ENCODE measurements at places on chromosomes 6 and 20.

- DNase-seq: no peak
Measured at GRCh38 chr6:107943626-107944439, 14.2 kb downstream of the SEC63 start.

DNA sequence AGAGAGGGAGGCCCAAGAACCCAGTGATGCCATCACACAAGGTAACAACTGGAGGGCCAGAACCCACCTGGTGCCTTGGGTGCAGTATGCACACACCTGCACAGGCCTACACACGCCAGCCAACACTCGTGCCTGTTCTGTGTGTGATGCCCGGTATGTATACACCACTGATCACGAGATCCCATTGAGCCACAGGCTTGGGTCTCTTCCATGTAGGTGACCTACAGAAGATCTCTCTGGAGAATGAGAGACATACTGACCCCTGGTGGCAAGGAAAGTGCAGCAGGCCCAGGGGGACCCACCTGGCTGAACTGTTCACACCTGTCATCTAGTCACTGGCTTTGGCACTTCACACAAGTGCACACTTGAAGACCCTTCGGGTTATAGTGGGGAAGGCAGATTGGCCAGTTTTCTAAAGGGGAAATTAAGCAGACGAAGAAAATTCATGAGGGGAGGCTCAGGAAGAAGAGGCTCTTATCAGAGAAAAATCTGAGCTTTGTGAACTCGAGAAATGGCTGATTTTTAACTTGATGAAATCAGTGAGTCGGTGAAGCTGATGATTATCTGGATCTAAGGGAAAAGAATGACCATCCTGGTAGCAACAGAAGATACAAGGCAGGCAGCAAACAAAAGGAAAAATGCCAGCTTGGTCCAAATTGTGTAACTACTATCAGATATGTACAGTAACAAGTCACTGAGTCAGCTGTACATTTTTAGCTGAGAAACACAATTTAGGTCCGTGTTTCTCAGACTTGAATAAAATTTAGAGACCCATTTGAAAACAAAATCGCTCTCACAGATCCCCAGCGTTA, 69.1 kb upstream of the PBOV1 start:
- DNase-seq: peak; percentile 63

- DNase-seq: no peak
Measured at GRCh38 chr6:20693466-20694063, 159.3 kb downstream of the CDKAL1 start.

- DNase-seq: no peak
Measured at GRCh38 chr6:167660424-167660823, 166.3 kb upstream of the AFDN start.

DNA sequence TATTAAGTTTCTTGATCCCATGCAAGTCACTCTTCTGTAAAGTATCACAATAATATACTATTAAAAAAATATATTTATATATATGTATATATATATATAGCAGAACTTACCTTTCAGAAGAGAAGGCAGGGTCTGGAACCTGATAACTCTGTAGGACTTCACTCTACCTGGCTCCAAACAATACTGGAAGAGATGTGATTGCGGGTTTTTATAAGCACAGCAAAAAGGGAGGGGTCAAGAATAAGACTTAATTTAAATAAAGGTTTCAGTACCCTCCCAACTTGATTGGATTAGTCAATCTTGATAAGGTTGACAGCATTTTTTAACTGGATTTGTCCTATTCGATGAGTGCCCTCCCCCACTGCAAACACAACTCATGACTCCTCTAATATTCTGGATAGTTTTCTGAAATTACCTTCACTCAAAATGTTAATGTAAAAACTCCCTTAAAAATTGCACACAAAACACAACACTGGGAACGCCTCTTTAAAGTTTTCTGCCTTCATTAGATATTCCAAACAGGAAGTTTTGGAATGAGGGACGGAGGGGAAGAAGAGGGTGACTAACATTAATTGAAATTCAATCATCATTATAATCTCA, 4.0 kb upstream of the ZNF217 start:
- no peak for DNase-seq

DNA sequence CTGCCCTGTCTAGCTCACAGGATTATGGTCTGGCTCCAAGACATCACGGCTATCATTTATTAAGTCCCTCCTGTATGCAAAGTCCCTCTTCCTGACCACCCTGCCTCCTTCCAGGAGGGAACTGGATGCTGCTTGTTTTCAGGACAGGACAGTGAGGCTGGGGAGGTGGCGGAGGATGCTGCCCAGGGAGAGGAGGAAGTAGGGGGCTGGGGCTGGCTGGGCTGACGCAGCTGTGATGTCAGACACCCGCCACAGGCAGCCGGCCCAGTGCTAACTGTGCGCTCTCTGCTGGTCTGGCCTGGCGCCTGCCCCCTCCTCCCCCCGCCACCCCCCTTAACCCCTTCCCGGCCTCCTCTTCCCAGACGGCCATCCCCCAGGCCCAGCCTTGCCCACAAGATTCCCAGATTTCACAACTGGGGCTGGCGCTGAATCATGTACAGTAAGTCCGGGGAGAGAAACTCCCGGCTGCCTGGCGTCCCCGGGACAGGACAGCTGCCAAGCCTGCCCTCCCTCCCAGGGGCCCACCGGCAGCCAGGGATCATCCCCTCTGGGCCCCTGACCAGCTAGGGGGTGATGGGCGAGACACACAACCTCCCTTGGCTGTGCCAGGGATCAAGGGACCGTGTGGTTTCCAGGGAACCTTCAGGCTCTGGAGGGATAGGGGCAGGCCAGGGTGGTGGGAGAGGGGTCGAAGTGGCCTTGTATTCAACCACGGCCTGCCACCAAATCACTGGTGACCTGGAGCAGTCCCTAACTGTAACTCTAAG, 118.1 kb downstream of the CEBPB start:
- DNase-seq: no peak

- DNase-seq: no peak
Measured at GRCh38 chr20:57496592-57496991, 28.3 kb downstream of the CTCFL start.

DNA sequence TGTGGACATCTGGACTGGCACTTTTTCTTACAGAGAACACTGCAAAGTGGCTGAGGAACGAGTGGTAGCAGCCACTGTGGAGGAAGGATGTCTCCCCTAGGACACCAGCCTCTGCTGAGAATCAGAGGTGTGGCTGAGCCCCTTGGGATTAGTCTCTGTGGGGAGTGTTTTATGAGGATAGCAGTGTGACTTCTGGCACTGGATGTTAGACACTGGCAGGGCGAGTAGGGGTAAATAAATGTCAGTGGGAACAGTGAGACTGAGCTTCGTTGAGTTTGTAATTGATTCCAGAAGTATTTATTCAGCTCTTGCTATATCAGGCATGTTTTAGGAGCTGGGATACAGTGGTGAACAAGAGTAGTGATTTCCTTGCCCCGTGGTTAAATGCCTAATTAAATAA, 124.0 kb downstream of the JARID2 start:
- DNase-seq: no peak

DNA sequence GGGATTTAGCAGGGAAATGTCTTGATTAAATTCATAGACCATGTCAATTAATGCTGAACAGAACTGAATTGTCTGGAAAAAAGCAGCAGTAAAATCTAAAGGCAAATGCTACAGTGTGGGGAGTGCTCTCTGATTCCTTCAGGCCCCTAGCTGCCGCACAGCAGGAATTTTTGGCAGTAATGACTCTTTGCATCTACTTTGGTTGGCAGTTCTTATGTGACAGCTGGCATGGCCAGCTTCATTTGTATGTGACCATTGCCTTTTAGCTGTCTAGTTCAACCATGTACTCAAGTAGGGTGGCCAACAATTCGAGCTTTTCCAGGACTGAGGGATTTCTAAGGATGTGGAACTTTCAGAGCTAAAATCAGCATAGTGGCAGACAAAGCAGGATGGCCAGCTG, 499.1 kb upstream of the MAN1A1 start:
- DNase-seq: no peak

- no peak for DNase-seq
Measured at GRCh38 chr6:136016228-136017225, 165.0 kb downstream of the PDE7B start.

DNA sequence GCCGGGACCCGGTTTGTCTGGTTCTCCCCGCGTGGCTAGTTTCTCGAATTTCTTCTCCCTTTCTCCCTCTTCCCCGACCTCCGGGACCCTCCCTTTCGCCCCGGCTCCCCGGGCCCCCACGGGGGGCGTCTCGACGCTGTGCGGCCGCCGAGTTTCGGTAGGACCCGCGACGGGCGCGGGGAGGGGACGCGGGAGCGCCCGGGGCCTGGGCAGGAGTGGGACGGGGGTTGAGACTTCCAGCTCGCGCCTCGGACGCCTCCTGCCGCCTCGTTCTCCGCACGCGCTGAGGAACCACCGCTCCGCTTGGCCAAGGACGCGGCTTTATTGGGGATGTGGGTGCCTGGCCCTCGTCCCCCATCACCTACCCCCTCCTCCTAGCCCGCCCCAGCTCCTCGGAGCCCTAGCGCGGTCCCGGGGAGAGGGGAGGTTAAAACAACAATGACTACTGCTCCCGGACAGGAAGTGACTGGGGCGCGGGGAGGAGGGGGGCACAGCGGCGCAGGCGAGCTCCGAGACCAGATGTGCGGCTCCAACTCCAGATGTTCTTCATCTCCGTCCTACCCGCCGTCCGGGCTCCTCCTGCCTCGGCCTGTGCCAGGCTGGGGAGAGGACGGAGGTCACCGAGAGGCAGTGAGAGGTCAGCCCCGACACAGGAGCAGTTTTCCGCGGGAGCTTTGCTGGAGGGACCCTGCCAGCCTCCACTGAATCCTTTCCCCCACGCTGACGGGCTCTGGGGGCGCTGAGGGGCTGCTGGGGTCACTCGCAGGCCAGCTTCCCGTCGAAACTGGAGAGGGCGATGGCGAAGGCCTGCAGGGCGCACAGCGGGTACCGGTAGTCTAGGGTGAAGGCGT, 917 bp upstream of the TEAD3 start:
- peak; percentile 58 for DNase-seq

DNA sequence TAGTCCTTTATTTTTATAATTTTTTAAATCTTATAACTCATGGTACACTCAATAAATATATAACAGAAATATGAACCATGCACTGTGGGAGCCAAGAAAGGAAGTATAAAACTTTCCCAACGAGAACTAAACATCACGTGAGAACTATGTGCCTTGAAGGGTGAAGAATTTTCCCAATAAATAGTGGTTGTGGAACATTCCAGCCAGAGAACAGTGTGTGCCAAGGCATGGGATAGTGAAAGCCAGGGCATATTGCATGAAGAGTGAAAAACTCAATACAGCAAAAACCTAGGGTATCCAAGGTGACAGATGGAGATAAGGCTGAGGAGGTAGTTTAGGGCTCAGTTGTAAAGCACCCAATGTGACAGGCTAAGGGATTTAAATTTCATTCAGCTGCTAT, 86.1 kb downstream of the SIM1 start:
- no peak for DNase-seq

- DNase-seq: no peak
Measured at GRCh38 chr6:61867635-61868034, 418.4 kb downstream of the KHDRBS2 start.

DNA sequence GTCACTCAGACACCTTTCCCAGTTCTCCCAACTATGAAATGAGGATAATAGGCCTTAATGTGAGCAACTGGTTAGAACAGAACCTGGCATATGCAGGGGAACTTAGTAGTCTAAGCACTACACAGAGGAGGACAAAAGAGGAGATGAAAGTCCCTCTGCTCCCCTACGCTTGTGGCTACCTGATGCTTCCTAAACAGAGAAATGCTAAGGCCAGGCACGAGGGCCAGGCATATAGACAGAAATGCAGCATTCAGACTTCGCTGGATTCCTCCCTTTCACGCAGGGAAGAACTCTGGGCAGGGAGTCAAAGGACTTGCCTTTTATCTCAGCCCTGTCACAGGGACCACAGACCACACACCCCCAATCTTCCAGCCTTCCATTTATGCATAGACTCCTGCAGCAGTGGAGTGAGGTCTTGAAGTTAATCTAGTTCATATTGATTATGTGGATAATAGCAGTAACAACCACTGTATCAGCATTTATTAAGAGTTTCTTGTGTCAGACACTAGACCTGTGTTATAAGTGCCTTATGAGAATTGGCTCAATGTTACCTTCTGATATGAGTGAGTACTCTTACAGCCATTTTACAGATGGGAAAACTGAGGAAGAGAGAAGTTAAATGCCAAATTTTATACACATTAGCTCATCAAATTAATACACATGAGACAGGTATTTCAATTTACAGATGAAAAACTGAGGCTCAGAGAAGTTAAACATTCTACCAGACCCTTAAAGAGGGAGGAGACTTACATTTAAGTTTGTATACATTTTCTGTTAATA, 27.0 kb upstream of the TRAF3IP2 start:
- no peak for DNase-seq

DNA sequence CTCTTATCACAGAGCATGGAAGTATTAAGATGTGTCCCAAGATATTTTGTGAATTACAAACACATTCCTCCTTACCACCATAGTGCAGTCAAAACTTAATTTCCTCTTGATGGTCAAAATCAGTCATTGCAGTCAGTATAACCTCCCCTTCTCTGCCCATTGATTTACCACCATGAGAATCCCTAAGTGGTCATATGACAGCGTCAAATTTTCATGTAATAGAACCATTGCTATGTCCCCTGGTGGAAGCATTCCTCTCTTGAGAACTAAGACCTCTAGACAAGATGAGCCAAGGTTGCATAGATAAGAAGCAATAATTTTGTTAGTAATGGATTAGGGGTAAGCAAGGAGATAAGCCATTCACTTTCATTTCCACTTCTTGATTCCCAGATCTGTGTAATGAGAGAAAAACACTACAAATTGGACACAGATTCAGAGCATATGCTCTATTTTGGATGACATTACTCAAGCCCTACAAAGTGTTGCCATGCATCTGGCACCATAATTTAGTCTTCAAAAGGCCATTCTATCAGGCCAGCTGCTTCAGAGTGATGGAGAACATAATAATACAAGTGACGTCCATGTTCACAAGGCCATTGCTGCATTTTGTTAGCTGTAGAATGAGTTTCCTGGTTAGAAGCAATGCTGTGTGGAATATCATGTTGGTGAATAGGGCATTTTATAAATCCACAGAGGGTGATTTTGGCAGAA, 49.6 kb upstream of the PDE7B start:
- DNase-seq: no peak

DNA sequence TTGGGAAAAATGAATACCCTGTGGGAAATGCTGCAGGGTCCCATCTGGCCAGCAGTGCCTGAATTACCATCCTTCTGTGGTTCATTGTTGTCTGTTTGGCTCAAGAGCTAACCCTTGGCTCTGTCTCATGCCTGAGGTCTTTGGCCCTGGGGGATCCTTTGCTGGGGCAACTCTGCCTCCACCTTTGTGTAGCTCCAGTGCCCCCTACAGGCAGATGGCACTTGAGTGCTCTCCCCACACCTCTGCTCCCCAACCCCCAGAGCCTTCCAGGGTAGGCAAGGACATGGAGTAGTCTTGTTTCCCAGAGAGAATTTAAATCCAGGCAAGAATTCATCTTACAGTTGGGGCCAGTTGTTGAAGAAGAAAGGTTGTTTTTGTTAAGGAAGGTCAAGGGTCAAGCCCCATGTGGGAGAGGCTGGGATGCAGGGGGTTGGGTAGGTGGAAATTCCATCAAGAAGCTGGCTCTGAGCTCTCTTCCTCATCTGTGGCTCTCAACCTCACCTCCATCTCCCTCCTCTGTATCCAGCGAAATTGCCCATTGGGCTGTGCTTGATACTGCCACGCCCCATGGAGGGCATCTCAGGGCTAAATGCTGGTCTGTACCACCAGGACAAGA, 44.2 kb downstream of the ZNF831 start:
- DNase-seq: peak; percentile 86

GRCh38 chr6:137754366-137754765, 112.7 kb upstream of the TNFAIP3 start:
- DNase-seq: peak; percentile 42

GRCh38 chr20:62403331-62403730, 3.8 kb downstream of the CABLES2 start:
- DNase-seq: no peak
